ENCODE measurements at places on chromosomes 3 and 15.
A peak's percentile ranks its signal among the peaks of the same experiment; 100 is the strongest.

- no peak overlapping the region for H3K4me3 ChIP-seq
- DNase-seq = no peak
- H3K4me1 ChIP-seq = no peaks in the 10 kb centered on the region
- H3K36me3 ChIP-seq = no peaks in the 10 kb centered on the region
- no peaks in the 10 kb centered on the region for H3K27me3 ChIP-seq
These were observed 619.0 kb upstream of the GOLIM4 start for GRCh38 chr3:168714609-168715240.

DNA sequence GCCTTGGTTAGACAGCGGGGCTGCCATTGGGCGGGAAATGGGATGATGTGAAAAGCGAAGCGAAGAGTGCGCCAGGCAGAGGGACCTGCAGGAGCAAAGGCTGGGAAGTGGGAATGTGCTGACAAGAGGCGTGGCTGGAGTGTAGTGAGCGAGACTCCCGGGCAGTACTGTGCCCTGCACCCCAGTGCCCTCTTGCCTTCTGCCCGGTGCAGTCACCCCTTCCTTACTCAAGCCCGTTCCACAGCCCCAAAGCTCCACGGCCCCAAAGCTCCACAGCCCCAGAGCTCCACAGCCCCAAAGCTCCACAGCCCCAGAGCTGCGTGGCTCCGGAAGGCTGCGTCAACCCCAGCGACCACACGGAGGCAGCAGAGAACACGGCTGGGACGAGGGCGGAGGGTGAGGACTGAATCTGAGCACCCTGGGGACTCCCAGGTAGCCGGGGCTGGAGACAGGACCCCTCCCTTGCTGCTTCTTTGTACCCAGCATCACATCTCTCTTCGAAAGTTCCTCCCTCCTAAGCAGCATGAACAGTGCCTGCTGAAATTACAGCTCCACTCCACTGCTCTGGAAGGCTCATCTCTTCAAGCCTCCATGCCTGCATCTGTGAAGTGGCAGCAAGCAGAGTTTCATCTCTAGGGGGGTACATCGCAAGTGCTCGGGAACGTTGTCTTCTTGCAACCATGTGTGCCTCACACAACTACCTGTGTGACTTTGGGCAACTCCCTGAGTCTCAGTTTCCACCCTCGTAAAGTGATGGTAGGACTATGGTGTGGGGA is 108.9 kb downstream of the FBLN2 start:
- no peak overlapping the region for H3K27ac ChIP-seq
- H3K36me3 ChIP-seq = no peaks in the 10 kb centered on the region
- H3K4me1 ChIP-seq = peaks cover 12% of the 10 kb centered on the region
- H3K27me3 ChIP-seq = peaks cover 37% of the 10 kb centered on the region
- peak overlapping the region; percentile 18 for H3K4me3 ChIP-seq
- peak; percentile 80 for DNase-seq

- H3K4me3 ChIP-seq = no peak overlapping the region
- no peaks in the 10 kb centered on the region for H3K27me3 ChIP-seq
- no peak for DNase-seq
These were observed 83.6 kb downstream of the NCEH1 start for GRCh38 chr3:172627057-172627809.

DNA sequence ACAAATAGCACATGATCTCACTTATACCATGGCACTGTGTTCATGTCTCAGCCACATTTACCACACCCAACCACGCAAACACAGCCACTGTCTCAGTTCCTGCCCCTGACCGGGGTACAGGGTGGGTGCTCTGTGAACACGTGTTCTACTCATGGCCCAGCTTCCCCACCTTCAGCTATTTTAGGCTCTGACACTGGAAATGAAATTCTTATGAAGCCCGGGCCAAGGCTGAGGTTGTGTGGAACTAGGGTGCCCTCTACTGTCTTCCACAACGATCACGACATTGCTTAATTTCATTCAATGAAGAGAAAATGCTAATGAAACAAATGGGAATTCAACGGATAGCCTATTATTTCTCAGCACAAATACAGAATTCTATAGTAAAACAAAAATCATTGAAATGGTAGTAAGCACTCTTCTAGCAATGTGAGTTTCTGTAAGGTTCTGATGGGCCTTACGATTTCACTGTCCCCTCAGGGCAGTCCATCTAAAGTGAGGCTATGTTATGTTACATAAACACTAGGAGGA is 2.1 kb upstream of the GABRA5 start:
- peak overlapping the region; percentile 19 for H3K4me3 ChIP-seq
- H3K36me3 ChIP-seq = no peaks in the 10 kb centered on the region
- peaks cover 57% of the 10 kb centered on the region for H3K27me3 ChIP-seq
- no peak overlapping the region for H3K27ac ChIP-seq
- H3K4me1 ChIP-seq = no peaks in the 10 kb centered on the region

DNA sequence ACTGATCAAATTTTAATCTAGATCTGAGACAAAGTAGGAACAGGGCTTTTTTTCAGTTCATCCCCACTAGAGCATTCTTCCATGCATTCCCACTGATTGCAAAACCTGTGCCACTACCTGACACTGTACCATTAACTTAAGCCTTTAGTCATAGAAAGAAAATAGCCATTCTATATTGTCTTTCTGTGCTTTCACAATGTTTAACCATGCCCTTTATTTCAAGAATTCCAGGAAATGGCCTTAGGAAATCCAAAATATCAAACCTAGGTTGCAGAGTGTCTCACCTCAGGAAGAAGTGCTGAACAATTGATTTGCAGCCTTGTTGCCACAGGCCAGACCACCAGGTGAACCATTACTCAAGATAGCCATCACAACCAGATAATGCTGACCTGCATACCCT is 56.2 kb upstream of the TGFBR2 start:
- no peaks in the 10 kb centered on the region for H3K36me3 ChIP-seq
- H3K4me1 ChIP-seq = peaks cover 5% of the 10 kb centered on the region
- no peaks in the 10 kb centered on the region for H3K27me3 ChIP-seq
- H3K4me3 ChIP-seq = no peak overlapping the region

DNA sequence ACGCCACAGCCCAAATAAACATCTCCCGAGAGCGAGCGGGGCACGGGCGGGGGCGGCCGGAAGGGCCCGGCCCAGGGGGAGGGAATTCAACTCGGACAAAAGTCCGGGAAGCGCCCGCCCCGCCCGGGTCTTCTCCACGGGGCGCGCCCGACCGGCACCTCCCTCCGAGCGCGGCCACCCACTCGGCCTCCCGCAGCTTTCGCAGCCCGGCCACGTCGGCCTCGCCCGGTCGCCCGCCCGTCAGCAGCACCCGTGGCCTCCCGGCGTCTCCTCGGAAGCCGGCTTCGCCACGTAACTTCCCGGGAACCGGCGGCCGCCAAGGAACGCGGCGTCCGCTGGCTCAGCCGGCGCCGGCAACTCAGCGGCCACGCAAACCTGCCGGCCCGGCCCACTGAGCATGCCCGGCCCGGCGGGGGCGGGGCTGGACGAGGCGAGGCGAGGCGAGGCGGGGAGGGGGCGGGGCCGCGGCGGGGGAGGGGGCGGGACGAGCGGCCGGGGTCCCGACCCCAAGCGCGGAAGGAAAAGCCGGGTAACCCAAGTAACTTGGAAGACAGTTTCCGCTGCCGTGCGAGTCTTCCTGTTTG is at the start of gene TJP1:
Gene TJP1, minus strand, starts transcription at position 369 of the 584 bp plus-strand sequence. CDS start 440 bp downstream, outside the sequence.
- H3K27me3 ChIP-seq = peaks cover 6% of the 10 kb centered on the region
- H3K4me3 ChIP-seq = peak within 1 kb of the TSS; percentile 94
- H3K36me3 ChIP-seq = peaks cover 10% of the 10 kb centered on the region

GRCh38 chr3:175479175-175479574 is 620.0 kb downstream of the NAALADL2 start:
- no peak overlapping the region for H3K27ac ChIP-seq
- H3K36me3 ChIP-seq = no peaks in the 10 kb centered on the region
- DNase-seq = no peak
- H3K27me3 ChIP-seq = no peaks in the 10 kb centered on the region

GRCh38 chr3:182989566-182989965 is 9.2 kb upstream of the DCUN1D1 start:
- no peak for DNase-seq
- no peak overlapping the region for H3K4me3 ChIP-seq
- H3K36me3 ChIP-seq = no peaks in the 10 kb centered on the region
- H3K27me3 ChIP-seq = no peaks in the 10 kb centered on the region
- no peaks in the 10 kb centered on the region for H3K4me1 ChIP-seq

GRCh38 chr3:129058441-129059200 is 2.0 kb upstream of the GP9 start:
- H3K27ac ChIP-seq = no peak overlapping the region
- no peaks in the 10 kb centered on the region for H3K36me3 ChIP-seq
- no peaks in the 10 kb centered on the region for H3K27me3 ChIP-seq
- H3K4me1 ChIP-seq = peaks cover 20% of the 10 kb centered on the region
- no peak for DNase-seq
- H3K4me3 ChIP-seq = no peak overlapping the region

- no peaks in the 10 kb centered on the region for H3K36me3 ChIP-seq
- no peak overlapping the region for H3K4me3 ChIP-seq
- peaks cover 7% of the 10 kb centered on the region for H3K4me1 ChIP-seq
- H3K27me3 ChIP-seq = no peaks in the 10 kb centered on the region
- no peak for DNase-seq
These were observed 29.2 kb downstream of the PLXNA1 start for GRCh38 chr3:127012091-127012490.

GRCh38 chr15:81071120-81071519 is 63.0 kb upstream of the CFAP161 start:
- no peak overlapping the region for H3K27ac ChIP-seq
- H3K4me1 ChIP-seq = no peaks in the 10 kb centered on the region
- H3K36me3 ChIP-seq = no peaks in the 10 kb centered on the region
- no peak overlapping the region for H3K4me3 ChIP-seq
- DNase-seq = no peak

DNA sequence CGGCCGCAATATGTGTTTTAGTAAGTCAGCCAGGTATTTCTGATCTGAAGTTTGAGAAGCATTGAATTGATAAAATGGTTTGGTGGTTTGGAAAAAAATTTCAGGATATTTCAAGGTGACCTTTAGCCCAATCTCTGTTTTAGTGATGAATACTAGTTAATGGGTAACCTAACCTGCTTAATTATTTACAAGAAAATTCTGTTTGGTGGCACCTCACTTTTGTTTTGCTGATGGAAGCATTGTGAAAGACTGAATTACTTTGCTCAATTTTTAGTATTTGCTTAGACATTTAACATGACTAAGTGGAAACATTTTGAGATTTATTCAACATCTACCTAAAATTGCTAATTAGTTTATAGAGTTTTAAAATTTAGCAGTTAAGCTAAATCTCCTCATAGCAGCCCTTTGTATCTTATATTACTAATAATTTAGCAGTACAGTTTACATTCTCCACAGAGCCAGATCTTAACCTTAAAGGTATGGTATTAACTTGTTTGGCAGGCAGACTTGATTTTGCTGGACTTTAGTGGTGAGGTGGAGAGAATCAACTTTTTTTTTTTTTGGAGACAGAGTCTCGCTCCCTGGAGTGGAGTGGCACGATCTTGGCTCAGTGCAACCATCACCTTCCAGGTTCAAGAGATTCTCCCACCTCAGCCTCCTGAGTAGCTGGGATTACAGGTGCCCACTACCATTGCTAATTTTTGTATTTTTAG is 35.4 kb downstream of the GRAMD1C start:
- DNase-seq = no peak
- H3K4me3 ChIP-seq = no peak overlapping the region
- H3K36me3 ChIP-seq = no peaks in the 10 kb centered on the region

- no peaks in the 10 kb centered on the region for H3K27me3 ChIP-seq
- peaks cover 73% of the 10 kb centered on the region for H3K4me1 ChIP-seq
- H3K36me3 ChIP-seq = peaks cover 5% of the 10 kb centered on the region
- no peak for DNase-seq
- H3K27ac ChIP-seq = no peak overlapping the region
- no peak overlapping the region for H3K4me3 ChIP-seq
These were observed 50.5 kb downstream of the SRGAP3 start for GRCh38 chr3:9198899-9199335.

DNA sequence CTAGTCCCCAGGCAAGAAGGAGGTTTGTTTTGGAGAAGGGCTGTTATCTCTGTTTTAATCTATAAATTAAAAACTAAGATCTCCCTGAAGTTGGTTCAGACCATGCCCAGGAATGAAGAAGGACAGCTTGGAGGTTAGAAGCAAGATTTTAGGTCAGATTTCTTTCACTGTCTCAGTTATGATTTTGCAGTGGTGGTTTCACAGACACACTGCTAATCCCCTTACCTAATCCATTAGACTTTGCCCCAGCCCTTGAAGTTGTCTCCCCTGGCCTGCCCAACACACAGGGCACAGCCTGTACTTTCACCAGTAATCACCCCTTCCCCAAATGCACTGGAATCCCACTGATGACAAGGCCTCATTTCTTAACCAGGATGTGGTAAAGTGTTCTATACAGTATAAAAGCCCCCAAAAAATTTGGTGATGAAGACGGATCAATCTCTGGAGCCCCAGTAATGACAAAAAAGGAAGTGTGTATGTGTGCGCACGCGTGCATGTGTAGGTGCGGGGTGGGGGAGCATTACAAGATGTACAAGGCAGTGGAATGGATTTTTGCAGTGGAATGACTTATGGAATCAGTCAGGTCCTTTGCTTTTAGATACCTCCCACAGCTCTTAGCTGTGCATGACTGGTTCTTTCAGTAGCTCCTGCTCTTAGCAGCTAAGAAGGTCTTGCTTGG is 73.1 kb upstream of the TERB2 start:
- H3K27me3 ChIP-seq = no peaks in the 10 kb centered on the region
- no peak overlapping the region for H3K4me3 ChIP-seq
- no peak overlapping the region for H3K27ac ChIP-seq
- peaks cover 16% of the 10 kb centered on the region for H3K4me1 ChIP-seq
- H3K36me3 ChIP-seq = no peaks in the 10 kb centered on the region

DNA sequence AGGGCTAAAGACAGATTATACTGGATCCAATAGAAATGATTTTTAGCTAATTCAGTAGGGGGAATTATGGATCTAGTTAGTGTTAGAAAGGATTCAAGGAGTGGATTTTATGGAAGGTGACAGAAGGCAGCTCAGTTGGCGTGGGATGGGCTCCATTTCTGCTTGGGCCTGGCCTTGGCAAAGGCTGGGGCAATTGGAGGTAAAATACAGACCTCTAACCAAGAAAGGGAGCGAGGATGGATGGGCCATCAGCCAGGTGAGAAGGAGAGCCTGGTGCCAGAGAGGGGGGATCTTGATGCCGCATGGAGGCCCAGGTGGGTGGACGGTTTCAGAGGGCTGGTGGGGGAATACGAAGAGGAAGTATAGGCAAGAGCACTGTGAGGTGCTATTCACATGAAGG is 40.7 kb upstream of the TRA2B start:
- H3K4me1 ChIP-seq = peaks cover 3% of the 10 kb centered on the region
- H3K4me3 ChIP-seq = no peak overlapping the region
- no peaks in the 10 kb centered on the region for H3K36me3 ChIP-seq
- H3K27ac ChIP-seq = no peak overlapping the region
- peaks cover 39% of the 10 kb centered on the region for H3K27me3 ChIP-seq

GRCh38 chr15:66954601-66955000 is 110.8 kb upstream of the SMAD3 start:
- H3K27me3 ChIP-seq = peaks cover 3% of the 10 kb centered on the region
- peak overlapping the region; percentile 27 for H3K4me3 ChIP-seq
- peaks cover 3% of the 10 kb centered on the region for H3K4me1 ChIP-seq
- no peak overlapping the region for H3K27ac ChIP-seq
- no peak for DNase-seq
- no peaks in the 10 kb centered on the region for H3K36me3 ChIP-seq

Data from type B pancreatic cell (in vitro differentiated cells).